SK-N-SH (cell line): ENCODE measurements at places on chromosomes 2 and 18.

- no peaks in the 10 kb centered on the region; the same call in 1 of the 2 replicates for H3K4me1 ChIP-seq
- no peaks in the 10 kb centered on the region for H3K27me3 ChIP-seq
- H3K36me3 ChIP-seq: no peaks in the 10 kb centered on the region
- no peak overlapping the region for H3K4me3 ChIP-seq
- no peak for DNase-seq
- H3K27ac ChIP-seq: no peak overlapping the region
These were observed 138.5 kb downstream of the ARHGAP28 start for GRCh38 chr18:6868033-6868432.

GRCh38 chr18:48036641-48037421, 106.4 kb upstream of the SMAD2 start:
- H3K27ac ChIP-seq: no peak overlapping the region
- DNase-seq: peak; percentile 65
- H3K4me1 ChIP-seq: peaks cover 70% of the 10 kb centered on the region; the same call in 1 of the 2 replicates
- H3K27me3 ChIP-seq: no peaks in the 10 kb centered on the region

DNA sequence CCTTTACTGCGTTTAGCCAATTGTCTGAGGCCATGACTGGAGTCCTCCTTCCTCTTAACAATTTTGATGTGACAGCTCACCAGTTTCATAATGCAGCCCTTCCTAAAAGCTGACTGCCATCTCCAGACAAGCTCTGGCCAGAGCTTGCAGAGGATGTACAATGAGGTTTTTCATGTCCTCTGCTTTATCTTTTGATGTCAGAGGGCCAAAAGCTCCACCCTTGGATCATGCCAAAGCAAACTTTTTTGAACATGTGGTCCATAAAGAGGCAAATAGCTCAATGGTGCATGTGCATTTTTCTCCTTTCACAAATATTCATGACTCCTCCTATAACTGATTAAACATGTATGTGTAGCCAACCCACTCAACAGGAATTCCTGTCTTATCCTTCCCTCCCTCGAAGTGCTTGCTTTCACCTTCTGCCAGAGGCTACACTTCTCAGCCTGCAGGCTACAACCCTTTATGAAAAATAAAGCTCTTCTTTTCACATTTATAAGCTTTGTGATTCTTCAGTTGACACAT, 266.2 kb downstream of the FBXO15 start:
- no peaks in the 10 kb centered on the region for H3K27me3 ChIP-seq
- no peak for DNase-seq
- no peak overlapping the region for H3K27ac ChIP-seq
- H3K4me3 ChIP-seq: no peak overlapping the region
- no peaks in the 10 kb centered on the region for H3K36me3 ChIP-seq
- no peaks in the 10 kb centered on the region for H3K4me1 ChIP-seq

- no peaks in the 10 kb centered on the region for H3K4me1 ChIP-seq
- no peak for DNase-seq
- H3K27ac ChIP-seq: no peak overlapping the region
- H3K27me3 ChIP-seq: no peaks in the 10 kb centered on the region
- H3K4me3 ChIP-seq: no peak overlapping the region
These were observed 38.2 kb downstream of the ANKMY1 start for GRCh38 chr2:240519396-240520129.

GRCh38 chr18:9418047-9418690, 57.1 kb upstream of the RALBP1 start:
- no peaks in the 10 kb centered on the region for H3K36me3 ChIP-seq
- no peak overlapping the region for H3K27ac ChIP-seq
- H3K27me3 ChIP-seq: no peaks in the 10 kb centered on the region

DNA sequence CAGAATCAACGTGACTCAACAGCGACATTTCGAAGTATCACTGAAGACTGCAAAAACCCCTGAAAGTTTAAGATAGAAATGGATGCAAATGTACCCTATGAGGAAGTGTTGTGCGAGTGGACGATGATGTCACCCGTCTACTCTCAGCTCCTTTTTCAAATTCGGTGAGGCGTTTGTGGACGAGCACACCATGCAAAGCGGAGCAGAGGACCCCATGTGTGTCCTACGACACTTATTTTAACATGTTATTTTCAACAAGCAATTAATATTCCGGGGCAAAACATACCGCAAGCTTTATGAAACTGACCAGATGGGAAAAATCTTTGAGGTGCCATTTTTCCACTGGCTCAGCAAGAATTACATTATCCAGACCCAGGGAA, 2.0 kb downstream of the PXDN start:
- peaks cover 6% of the 10 kb centered on the region for H3K36me3 ChIP-seq
- no peaks in the 10 kb centered on the region for H3K27me3 ChIP-seq
- H3K27ac ChIP-seq: peak overlapping the region; percentile 98
- peak overlapping the region; percentile 84 for H3K4me3 ChIP-seq

GRCh38 chr2:127088706-127089105, 18.2 kb downstream of the BIN1 start:
- H3K4me1 ChIP-seq: peaks cover 12% of the 10 kb centered on the region; the same call in 1 of the 2 replicates
- DNase-seq: no peak
- H3K36me3 ChIP-seq: no peaks in the 10 kb centered on the region
- H3K4me3 ChIP-seq: no peak overlapping the region

DNA sequence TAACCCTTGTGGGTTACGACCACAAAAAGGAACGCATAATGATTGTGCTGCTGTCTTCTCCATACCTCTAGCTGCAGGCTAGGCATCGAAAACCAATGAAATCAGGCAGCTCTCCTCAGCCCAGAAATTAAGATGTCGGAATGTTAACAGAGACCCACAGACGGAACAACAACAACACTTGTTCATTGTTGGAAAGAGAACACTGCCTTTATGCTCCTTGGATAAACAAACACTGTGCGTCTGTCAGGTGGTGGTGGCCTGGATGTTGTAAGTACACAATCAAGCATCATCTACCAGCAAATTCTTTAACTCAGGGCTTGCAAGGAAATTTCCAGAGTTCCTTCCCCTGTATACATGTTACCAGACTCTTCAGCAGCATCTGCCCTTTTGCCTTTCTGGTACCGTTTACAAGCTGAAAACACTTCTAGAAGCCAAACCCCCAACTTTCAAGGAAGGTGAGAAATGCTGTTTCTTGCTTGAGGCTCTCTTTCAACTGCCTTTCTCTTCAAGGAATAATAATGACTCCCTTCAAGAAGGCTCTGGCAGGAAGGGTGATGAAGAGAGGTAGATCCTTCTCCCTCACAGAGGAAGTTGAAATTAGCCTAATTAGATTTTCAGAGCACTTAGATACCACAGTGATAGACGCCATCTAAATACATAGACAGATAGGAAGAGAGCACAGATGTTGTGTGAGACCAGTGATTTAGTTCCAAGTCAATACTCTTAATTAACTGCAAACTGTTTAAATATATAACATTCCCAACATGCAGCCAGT, 332.7 kb downstream of the ZNF521 start:
- DNase-seq: no peak
- H3K4me1 ChIP-seq: peaks cover 3% of the 10 kb centered on the region
- no peak overlapping the region for H3K27ac ChIP-seq
- no peaks in the 10 kb centered on the region for H3K36me3 ChIP-seq

GRCh38 chr2:105798595-105798994, 53.9 kb downstream of the NCK2 start:
- no peaks in the 10 kb centered on the region for H3K36me3 ChIP-seq
- no peak overlapping the region for H3K4me3 ChIP-seq
- no peaks in the 10 kb centered on the region for H3K27me3 ChIP-seq
- H3K27ac ChIP-seq: no peak overlapping the region
- DNase-seq: no peak
- peaks cover 30% of the 10 kb centered on the region; the same call in 1 of the 2 replicates for H3K4me1 ChIP-seq

- H3K36me3 ChIP-seq: no peaks in the 10 kb centered on the region
- peak; percentile 85 for DNase-seq
- H3K27ac ChIP-seq: peak within 1 kb of the TSS; percentile 99
These were observed at the start of gene GULP1 for GRCh38 chr2:188291617-188292347. GULP1 (plus strand) TSS chr2:188291874; CDS start chr2:188477703, 185,829 bp downstream.

GRCh38 chr2:234496055-234496834, 636 bp downstream of the ARL4C start:
- H3K27me3 ChIP-seq: no peaks in the 10 kb centered on the region
- peak overlapping the region; percentile 90 for H3K4me3 ChIP-seq

DNA sequence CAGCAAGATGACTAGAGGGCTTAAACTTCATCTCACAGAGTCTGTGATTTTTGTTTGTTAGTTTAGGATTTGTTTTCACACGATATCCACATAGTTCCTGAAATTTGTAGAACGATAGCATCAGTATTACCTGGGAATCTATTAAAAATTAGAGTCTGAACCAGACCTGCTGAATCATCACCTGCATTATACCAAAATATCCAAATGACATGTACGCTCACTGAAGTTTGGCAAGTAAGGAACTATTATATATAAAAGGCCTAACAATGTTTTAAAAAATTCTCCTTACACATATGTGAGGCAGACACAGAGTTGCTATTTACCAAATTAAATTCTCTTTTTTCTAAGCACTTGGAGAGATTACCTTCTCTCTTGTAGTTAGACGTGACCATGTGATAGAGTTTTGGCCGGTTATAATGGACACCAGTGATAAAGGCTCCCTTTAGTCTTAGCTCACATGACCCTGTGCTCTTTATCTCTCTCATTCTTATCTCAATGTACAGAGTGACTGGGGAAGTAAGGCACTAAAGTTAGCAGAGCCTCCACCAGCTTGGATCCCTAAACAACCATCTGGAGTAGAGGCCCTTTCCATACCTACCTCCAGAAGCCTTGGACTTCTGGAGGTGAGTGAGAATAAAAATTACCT, 363.1 kb downstream of the DSC3 start:
- H3K27me3 ChIP-seq: no peaks in the 10 kb centered on the region
- H3K36me3 ChIP-seq: no peaks in the 10 kb centered on the region
- H3K27ac ChIP-seq: no peak overlapping the region
- H3K4me3 ChIP-seq: no peak overlapping the region
- DNase-seq: no peak

- no peak overlapping the region for H3K27ac ChIP-seq
- H3K27me3 ChIP-seq: no peaks in the 10 kb centered on the region
- H3K4me1 ChIP-seq: no peaks in the 10 kb centered on the region
- H3K4me3 ChIP-seq: no peak overlapping the region
- no peaks in the 10 kb centered on the region for H3K36me3 ChIP-seq
These were observed 21.7 kb upstream of the ZBTB14 start for GRCh38 chr18:5317186-5317585.

- no peak overlapping the region for H3K27ac ChIP-seq
- H3K27me3 ChIP-seq: no peaks in the 10 kb centered on the region
- no peaks in the 10 kb centered on the region for H3K36me3 ChIP-seq
- no peaks in the 10 kb centered on the region for H3K4me1 ChIP-seq
These were observed 121.6 kb downstream of the ARL4C start for GRCh38 chr2:234375176-234375880.

- DNase-seq: no peak
- H3K36me3 ChIP-seq: no peaks in the 10 kb centered on the region
- 0 out of 2 replicates have a peak, but pooled peaks cover 6% of the 10 kb centered on the region for H3K27me3 ChIP-seq
- H3K4me3 ChIP-seq: no peak overlapping the region
These were observed 11.6 kb upstream of the PTPN2 start for GRCh38 chr18:12895626-12896025.
